Cerebellum (tissue), 4 donors: ENCODE measurements at places on chromosomes 7 and 10.

DNA sequence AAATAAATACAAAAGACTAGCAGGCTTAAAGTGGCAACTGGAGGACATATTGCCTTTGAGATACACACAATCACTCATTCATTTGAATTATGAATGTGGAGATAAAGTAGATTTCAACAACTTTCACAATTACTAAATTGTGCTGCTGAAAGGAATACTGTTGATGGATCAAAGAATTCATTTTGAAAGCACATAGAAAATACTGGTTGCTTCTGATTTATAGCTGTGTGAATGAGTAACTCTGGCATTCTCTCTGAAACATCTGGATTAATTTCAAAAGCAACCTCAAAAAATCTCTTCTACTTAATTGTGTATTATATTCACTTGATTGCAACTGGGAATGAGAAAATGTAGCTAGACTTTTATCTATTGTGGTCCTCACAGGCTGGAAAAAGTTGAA lies 397.6 kb downstream of the THSD7A start:
- DNase-seq: no peak

GRCh38 chr10:1434202-1434601 lies 303.1 kb downstream of the ADARB2 start:
- DNase-seq: no peak

DNA sequence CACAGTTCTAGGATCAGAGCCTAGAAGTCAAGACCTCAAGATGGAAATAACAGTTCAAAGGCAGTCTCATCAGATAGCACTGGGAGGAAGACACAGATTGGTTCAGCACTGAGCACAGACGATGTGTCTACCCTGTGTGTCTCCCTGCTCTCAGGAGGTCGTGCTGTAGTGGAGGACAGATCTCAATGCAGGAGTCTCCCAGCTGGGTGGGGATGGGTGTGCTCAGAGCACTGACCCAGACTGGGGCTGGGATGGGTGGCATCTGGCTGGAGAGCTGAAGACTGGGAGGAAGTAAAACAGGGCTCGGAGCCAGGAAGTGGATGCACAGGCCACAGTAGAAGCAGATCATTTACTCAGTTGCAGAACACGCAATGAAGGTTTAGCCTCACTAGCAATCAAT lies 69.5 kb upstream of the GDF10 start:
- no peak for DNase-seq

GRCh38 chr7:54967377-54967776 lies 51.4 kb upstream of the EGFR start:
- DNase-seq: no peak
